Stimulated activated CD4-positive, alpha-beta T cell treated with anti-CD3 and anti-CD28 coated beads, TNF-alpha, amount 100 ng/mL, for 4 hours (primary cell): ENCODE measurements at places on chromosomes 2 and 18.

GRCh38 chr2:138277062-138277461 is 224.5 kb upstream of the SPOPL start:
- no peak for DNase-seq

GRCh38 chr2:94994914-94995552 is 30.5 kb upstream of the MAL start:
- no peak for DNase-seq

DNA sequence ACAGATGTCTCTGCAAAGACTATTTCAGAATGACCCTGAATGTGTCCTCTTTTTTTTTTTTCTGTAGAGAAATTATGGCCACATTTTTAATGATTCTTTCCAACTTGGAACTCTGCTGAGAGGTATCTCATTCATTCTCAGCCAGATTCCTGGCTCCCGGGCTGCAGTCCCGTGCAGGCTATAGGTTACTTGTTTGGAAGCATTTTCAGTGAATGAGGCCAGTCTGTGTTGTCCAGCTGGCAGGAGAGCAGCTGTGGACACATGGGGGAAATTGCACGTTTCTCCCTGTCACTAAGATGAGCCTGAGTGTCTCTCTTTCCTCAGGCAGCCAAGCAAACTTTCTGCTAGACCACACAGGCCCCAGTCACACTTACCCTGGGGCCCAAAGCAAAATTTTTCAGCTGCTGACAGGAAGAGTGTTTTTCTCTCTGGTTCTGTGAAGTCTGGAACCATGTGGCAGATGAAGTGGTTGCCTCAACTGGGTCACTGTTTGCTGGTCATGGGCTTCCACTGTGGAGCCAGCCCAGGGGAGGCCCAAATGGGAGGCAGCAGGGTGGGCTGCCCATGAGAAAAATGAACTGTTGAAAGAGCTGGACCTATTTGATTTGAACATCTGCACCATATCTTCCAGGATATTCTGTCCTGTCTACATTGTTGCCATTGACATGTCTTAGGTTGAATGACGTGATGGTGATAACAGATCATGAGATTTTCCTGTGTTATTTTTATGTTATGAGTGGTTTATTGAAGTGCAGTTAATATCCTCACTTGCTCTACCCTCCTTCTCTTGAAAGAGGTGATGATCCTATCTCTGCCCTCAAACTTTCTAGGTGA is 431.2 kb downstream of the LPIN1 start:
- no peak for DNase-seq

DNA sequence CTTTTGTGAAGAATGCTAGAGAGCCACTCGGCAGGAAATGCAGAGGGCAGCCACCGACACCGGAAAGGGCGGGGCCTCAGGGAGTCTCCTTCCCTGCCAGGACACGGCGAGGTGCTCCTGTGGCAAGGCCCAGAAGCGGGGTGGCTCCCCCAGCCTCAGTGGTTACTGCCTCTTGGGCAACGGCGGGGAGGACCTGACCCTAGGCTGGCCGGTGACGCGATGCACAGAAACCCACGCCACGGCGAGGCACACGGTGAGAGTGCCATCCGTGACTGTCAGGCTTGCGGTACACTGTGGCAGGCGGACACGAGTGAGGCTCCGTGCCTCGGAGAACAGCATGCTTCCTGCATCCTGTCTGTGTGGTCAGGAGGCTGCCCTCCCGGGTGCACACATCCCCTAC is 47.8 kb downstream of the ZAP70 start:
- DNase-seq = no peak

GRCh38 chr2:60412620-60413019 is 140.8 kb downstream of the BCL11A start:
- DNase-seq = no peak

- DNase-seq = no peak
These were observed 56.5 kb downstream of the TMEM18 start for GRCh38 chr2:620471-621302.

DNA sequence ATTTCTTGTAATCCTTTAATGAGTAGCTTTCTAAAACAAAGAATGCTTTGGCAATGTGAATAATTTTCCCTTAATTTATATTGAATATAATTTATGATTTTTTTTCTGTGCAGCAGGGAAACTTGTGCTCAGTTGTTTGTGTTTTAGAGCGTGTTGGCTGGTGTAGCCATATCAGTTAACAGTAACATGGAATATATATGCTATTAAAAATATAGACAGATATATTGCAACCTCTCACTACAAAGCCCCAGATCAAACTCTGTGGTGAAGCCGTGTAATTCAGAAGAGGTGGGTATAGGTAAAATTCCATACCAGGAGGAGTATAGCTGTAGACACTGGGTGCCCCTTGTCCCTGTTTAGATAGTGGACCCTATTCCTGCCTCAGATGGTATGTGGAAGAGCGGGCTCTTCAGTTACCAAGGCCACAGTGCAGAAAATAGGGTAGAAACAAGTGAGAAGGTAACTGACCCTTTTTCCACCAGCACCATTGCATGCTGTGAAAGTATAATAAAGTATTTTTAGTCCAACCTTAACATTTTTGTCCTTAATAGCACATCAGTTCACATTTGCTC is 18.1 kb upstream of the RASGRP3 start:
- DNase-seq = no peak
